Posterior vena cava (tissue), 2 donors: ENCODE measurements at places on chromosomes 4 and X. TPM values are rescaled to one million over a fixed set of nuclear protein-coding genes. Genes with fewer than 3 reads are reported as not detected.

- DNase-seq, result no peak
These were observed 1346.7 kb upstream of the IGFBP7 start for GRCh38 chr4:58456727-58457384.

The STBD1 gene
- total RNA-seq, result 17.6 TPM

The GTPBP6 gene
- 31.1 TPM for total RNA-seq

GRCh38 chr4:107666134-107666533, 53.9 kb downstream of the PAPSS1 start:
- DNase-seq, result no peak

GRCh38 chrX:35868501-35868900, 51.0 kb upstream of the CFAP47 start:
- no peak for DNase-seq

DNA sequence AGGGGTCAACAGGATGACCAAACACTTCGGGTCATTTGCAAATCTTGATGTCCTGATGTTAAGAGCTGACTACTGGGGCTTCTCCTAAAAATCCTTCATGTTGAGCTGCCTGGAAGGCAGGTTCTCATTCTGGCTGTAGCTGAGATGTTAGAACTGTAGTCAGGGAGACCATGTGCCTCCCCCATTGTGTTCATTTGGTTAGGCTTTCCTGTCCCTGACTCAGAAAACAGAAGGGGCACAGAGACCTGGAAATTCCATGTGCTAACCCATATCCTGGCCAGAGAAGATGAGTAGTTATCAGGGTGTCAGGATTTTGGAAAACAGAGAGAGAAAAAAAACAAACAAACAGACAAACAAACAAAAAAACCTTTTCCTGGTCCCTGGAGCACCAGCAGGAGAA, 177.5 kb downstream of the AR start:
- no peak for DNase-seq

DNA sequence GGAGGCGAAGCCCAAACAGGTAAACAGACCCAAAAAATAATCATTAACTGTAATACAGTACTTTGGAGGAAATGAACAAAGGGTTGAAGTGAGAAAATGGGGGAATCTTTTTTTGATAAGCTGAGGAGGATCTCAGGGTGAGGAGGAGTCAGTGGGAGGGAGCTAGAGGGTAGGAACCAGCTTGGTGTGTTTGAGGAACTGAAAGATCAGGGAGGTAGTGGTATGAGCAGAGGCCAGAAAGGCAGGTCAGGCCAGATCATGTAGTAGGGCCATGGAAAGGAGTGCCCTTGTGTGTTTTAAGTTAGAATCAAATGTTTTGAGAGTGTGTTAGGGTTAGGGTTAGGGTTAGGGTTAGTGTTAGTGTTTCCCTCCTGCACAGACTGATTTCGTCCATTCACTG, 48.8 kb downstream of the PPP2R2C start:
- DNase-seq, result no peak

DNA sequence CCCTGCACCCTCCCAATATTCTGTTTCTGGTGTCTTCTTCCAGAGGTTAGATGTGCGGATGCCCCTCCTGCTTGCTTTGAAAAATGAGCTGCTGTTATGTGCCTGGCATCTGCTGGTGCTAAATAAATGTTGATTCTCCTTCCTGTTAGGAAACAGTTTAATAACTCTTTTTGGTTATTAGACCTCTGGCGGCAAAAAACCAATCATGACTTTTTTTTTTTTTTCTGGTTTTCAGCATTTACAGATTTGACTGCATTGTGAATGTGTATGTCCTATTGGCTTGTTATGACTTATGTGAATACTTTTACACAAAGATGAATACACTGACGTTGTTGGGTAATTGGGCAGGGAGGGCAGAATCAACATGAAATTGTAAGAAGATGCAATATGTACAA, 13.6 kb upstream of the TMEM156 start:
- DNase-seq, result no peak

- peak; percentile 87 for DNase-seq
These were observed 904.9 kb upstream of the EPHA5 start for GRCh38 chr4:66575008-66575696.

DNA sequence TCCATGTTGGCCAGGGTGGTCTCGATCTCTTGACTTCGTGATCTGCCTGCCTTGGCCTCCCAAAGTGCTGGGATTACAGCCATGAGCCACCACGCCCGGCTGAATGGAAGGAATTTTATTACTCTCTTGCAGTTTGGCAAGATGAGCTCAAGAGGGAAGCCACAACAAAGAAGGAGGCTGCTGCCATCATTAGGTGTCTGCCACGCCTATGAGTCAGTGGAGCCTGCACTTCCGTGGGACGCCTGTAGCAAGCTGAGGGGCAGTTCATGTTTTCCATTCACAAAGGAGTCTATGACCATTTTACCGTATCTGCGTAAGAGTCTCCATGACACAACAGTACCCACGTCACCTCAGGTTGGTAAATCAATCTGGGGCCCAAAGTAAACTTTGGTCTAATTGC, 51.2 kb upstream of the CHRNA9 start:
- DNase-seq, result no peak

The ENPP6 gene
- total RNA-seq, result 0.19 TPM

DNA sequence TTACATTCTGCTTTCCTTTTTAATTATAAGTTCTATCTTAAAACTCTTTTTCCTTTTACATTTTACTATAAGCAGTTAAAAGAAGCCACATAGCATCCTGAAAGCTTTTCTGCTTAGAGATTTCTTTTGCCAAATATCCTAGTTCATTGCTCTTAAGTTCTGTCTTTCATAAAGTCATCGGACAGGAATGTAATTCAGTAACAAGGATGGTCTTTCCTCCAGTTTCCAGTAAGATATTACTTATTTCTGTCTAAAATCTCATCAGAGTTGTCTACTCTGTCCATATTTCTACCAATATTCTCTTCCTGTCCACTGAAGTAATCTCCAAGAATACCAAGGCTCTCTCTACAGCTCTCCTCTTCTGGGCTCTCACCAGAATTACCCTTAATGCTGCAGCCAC, 37.5 kb upstream of the ADH1C start:
- no peak for DNase-seq

GRCh38 chr4:82354788-82355187, 19.0 kb downstream of the HNRNPD start:
- DNase-seq, result no peak

DNA sequence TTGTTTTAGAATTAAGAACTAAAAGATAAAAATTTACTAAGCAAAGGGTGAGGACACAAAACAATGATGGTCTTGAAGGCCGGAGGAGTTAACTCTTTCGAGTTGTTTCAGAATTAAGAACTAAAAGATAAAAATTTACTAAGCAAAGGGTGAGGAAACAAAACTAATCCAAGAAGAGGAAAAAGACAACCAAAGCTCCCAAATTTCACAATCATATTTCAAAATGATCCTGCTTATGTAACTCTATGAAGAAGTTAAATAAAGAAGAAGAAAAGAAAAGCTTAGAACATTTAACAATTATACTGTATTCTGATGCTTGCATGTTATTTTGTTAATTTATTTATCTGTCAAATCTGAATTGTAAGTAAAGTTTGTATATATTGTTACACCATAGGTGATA, 154.8 kb upstream of the SLIT2 start:
- DNase-seq, result no peak

GRCh38 chr4:138192113-138192512, 50.0 kb downstream of the SLC7A11 start:
- no peak for DNase-seq

- DNase-seq, result no peak
These were observed 108.7 kb upstream of the PAK3 start for GRCh38 chrX:110987292-110987691.

- no peak for DNase-seq
These were observed 115.4 kb upstream of the ESX1 start for GRCh38 chrX:104370089-104370488.

DNA sequence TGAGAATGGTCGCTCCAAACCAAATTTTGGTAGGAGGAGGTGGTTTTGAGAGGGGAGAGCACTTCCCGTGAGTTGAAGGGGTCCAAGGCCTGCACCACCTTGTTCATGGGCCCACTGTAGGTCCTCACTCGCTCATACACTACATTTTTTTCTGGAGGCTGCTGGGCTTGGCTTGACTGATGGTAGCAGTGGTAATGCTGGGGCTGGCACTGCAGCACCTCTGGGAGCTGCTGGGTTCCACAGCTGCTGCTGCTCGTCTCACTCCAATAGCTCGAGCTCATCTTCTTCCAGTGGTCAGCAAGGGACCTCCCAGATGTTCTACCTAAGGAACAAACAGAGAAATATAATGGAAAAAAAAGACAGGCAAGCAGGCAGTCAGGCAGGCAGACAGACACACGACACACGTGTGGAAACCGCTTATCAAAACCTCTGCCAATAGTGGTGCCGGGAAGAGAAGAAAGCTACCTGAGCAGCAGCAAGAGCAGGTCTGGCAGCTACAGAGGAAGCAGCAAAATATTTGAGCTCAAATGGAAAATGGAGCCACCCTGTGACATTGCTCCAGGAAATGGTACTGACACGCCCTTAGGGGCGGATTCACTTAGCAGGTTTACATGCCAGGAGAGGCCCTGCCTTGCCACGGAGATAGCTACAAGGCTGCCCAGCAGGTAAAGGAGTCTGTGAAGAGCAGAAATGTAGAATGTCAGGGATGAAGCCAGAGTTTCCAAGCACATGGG, at the start of gene POF1B:
TSS of gene POF1B (minus strand) at position 492 of the 734 bp plus-strand sequence. CDS start at position 281, 211 bp downstream.
- DNase-seq, result no peak

The TEX11 gene
- not detected for total RNA-seq

The GPR143 gene
- total RNA-seq, result 1.1 TPM

- DNase-seq, result peak; percentile 32
These were observed 42.3 kb downstream of the NSG1 start for GRCh38 chr4:4428966-4429875.

The CYLC1 gene
- not detected for total RNA-seq

The NOX1 gene
- total RNA-seq, result not detected

DNA sequence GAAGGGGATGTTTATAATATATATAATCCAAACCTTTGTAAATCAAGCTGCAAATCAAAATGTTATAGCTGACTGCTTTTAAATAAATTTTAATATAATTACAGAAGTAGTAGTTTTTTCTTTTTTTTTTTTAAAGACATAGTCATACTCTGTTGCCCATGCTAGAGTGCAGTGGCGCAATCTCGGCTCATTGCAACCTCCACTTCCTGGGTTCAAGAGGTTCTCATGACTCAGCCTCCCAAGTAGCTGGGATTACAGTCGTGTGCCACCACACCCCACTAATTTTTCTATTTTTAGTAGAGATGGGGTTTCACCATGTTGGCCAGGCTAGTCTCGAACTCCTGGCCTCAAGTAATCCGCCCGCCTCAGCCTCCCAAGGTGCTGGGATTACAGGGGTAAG, 178.7 kb downstream of the FBXW7 start:
- peak; percentile 81 for DNase-seq

The PABPC1L2B gene
- not detected for total RNA-seq

DNA sequence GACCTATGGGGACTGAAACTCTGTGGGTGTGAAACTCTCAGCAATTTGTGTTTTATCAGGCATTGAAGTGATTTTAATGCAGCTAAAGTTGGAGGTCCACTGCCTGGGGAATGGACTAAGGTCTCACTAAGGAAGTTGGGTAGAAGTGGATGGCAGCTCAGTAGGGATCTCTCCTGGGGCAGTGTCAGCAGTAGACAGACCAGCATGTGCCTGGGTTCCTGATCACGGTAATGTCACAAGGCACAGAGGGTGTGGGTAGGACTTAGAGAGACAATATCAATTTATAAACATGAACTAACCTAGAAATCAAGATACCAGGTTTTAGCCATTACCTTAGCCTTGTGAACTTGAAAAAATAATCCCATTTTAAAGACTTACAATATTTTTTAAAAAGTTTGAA, 380.3 kb upstream of the LCORL start:
- DNase-seq, result no peak

DNA sequence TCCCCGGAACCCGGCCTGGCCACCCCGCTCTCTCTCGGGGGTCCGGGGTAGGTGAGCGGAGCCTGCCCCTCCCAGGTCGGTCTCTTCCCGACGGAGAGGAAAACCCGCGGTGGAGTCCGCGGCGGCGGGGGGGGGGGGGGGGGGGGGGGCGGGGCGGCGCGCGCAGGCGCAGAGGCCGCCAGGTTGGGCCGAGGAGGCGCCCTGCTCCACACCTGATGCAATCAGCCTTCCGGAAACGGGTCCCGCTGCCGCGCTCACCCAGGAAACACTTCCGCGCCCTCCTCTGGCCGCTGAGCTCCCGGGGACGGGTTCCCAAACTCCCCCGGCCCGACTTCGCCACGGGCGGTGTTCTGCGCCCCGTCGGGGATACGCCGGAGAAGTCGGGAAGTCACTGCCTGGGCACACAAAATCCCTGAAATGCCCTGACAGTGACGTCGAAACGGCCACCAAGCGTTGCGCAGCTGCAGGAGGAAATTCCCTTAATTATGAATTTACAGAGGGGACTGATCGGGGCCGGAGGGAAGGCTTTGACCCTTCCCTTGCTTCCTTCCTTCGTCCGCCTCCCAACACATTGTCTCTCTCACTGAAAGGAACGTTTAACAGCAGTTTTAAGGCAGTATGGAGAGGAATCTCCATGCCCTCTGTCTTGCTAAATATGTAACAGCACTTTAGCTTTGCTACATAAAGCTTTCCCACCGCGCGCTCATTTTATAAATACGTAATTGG, 2.1 kb upstream of the APBB2 start:
- peak; percentile 88 for DNase-seq

- no peak for DNase-seq
These were observed 90.4 kb downstream of the COX7B2 start for GRCh38 chr4:46818604-46819003.

GRCh38 chr4:128244379-128244778, 43.2 kb downstream of the PGRMC2 start:
- no peak for DNase-seq
